ENCODE measurements at places on chromosomes 3 and 15.
A peak's percentile ranks its signal among the peaks of the same experiment; 100 is the strongest.

GRCh38 chr3:13549623-13550422 lies 898 bp downstream of the FBLN2 start:
- no peak for DNase-seq

DNA sequence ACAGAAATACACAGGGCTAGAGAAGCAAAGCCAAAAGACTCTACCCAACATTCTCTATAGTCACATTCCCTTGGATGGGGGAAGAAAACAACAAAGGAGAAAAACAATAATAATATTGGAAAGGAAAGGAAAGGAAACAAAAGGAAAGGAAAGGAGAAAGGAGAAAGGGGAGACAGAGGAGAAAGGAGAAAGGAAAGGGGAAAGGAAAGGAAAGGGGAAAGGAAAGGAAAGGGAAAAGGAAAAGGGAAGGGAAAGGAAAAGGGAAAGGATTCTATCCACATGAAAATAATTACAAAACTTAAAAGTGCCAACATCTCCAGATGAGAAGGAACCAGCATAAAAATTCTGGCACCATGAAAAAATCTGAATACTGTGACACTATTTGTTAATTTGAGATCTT lies 54.1 kb upstream of the MNS1 start:
- DNase-seq: no peak

GRCh38 chr15:82937712-82938058 lies 14.8 kb downstream of the HOMER2 start:
- DNase-seq: no peak

GRCh38 chr3:43892061-43892460 lies 201.3 kb downstream of the ABHD5 start:
- no peak for DNase-seq

- DNase-seq: peak; percentile 16
These were observed 57.9 kb downstream of the RORA start for GRCh38 chr15:61171209-61171608.

DNA sequence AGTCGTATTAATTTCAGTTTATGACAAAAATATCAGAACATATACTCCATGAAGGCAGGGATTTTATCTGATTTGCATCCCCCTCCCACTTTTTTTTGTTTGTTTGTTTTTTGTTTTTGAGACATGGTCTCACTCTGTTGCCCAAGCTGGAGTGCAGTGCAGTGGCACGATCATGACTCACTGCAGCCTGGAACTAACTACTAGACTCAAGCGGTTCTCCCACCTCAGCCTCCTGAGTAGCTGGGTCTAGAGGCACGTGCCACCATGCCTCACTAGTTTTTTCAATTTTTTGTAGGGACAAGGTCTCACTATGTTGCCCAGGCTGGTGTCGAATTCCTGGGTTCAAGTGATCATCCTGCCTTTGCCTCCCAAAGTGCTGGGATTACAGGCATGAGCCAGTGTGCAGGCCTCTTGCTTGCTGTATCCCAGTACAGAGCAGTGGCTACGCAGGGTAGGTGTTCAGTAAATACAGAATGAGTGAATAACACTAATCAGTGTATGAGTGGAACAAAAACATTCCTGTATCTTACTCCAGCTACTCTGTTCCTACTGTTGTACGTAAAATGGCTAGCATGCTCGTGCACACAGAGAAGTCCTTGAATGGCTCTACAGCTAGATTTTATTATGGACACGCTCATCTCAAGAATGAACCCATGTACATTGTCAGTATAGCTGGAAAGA lies 272.4 kb downstream of the FOXP1 start:
- DNase-seq: no peak

DNA sequence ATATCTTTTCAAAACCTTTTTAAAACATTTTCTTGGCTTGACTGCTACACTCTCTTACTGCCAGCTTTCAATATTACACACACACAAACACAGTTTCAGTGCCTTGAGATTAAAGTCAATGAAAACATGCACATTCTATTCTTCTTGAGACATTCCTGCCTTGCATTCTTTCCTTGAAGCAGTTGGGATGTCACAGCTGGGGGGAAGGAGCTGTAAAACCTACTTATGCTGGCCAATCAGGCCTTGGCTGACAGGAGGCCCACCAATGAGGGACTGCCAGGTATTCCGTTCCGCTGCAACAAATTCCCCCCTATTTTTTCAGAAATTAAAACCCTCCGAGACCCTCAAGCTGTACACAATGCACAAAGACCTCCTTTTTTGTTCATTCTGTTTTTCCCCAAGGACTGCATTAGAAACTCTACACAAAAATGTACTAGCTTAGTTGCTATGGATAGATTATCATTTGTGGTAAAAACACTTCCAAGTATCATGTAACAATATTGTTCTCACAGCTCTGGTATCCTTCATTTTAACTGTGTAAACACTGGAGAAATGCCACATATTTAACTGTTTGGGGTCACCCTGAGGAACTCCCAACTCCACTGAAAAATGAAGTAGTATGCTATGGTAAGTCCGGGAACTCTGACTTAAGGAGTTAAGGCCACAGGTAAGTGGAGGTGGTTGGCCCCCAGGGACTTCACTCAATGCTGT lies 18.5 kb downstream of the FSTL1 start:
- DNase-seq: no peak

DNA sequence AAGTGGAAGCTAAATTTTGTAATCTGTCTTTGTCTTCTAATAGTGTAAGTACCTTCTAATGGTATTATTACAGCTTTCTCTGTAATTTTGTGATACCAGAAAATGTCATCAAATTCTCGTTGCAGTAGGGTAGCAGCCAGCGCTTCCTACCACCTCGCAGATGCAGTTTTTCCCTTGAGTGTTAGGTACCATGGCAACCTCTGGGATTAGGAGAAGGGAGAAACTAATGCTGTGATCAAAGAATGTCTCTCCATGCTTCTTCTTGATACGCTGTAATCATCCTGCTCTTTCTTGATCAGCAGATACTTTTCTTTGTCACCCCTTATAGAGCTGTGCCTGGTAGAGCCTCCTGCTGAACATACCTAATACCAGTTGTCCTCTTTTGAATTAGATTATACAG lies 27.7 kb downstream of the SRP14 start:
- DNase-seq: no peak

DNA sequence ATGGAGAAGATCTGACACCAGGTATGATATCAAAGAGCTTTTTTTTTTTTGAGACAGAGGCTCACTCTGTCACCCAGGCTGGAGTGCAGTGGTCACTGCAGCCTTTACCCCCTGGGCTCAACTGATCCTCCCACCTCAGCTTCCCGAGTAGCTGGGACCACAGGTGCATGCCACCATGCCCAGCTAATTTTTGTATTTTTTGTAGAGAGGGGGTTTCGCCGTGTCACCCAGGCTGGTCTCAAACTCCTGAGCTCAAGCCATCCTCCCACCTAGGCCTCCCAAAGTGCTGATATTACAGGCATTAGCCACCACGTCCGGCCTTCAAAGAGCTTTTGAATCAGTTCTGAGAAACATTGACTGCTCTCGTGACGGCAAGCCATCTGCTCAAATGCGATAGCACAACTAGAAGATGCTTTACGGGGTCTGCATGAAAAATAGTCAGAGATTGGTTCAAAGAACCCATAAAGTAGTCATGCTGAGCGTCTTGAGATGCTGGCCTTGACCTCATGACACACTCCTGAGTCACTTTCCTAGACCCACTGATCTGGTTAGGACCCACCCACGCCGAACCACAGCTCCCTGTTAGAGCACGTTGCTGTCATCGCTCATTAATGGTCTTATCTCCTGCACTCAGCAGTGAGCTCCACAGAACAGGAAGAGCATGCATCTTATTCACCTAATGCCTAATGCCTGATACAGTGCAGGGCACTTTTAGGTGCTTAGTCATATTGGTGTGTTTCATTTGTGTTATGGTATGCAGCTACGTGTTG lies 57.0 kb upstream of the NR2F2 start:
- DNase-seq: no peak

Data from NCI-H82 (cell line).